ENCODE measurements at places on chromosomes 7 and 10. TPM values are rescaled to one million over a fixed set of nuclear protein-coding genes. Genes with fewer than 3 reads are reported as not detected.

The PANK1 gene
- 7.0 TPM for total RNA-seq

DNA sequence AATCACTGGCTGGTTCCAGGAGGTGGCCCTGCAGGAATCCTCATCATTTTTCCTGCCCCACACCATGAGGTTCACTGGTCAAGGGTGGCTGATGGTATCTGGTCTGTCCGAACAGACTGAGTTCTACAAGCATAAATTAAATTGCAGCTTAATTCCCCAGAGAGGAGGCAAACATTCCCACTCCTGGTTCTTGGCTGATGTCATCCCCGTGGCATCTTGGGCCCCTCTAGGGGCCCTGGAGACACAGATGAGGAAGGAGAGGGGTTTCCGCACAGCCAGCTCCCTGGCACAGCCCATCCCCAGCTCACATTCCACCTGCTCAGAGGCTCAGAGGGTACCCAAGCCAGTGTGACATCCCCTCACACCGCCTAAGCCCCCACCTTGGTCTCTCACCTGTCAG lies 5.3 kb upstream of the KLRG2 start:
- peaks cover 3% of the 10 kb centered on the region for H3K36me3 ChIP-seq
- H3K4me3 ChIP-seq, result no peak overlapping the region
- no peak overlapping the region for H3K27ac ChIP-seq

The SLC26A5 gene
- total RNA-seq, result not detected

- peak overlapping the region; percentile 36 for H3K4me3 ChIP-seq
- peaks cover 25% of the 10 kb centered on the region for H3K27me3 ChIP-seq
- H3K4me1 ChIP-seq, result peaks cover 34% of the 10 kb centered on the region
- no peaks in the 10 kb centered on the region for H3K36me3 ChIP-seq
- no peak overlapping the region for H3K27ac ChIP-seq
- no peak for DNase-seq
These were observed 529 bp downstream of the ZNF853 start for GRCh38 chr7:6615723-6616555.

DNA sequence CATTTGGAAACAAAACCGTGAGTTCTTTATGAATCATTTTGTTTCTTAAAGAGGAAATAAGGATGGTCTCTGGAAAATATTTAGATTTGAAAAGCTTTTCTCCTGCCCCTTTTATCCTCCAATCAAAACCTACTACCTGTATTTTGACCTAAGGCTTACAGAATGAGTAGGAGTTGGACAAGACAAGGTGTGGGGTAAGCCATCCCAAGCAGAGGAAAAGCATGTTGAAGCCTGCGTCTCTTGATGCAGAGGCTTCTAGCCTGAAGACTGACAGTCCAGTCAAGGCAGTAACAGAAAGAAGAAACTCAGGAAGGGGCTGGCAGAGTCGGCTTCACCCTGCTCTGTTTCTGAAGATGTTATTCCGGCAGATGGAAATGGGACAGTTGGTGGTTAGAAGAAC lies 551.1 kb downstream of the SORCS3 start:
- H3K36me3 ChIP-seq, result no peaks in the 10 kb centered on the region
- H3K4me1 ChIP-seq, result no peaks in the 10 kb centered on the region
- H3K27ac ChIP-seq, result no peak overlapping the region
- no peak for DNase-seq
- no peak overlapping the region for H3K4me3 ChIP-seq

The ACSM6 gene
- total RNA-seq, result not detected

GRCh38 chr10:69979174-69979573 lies 73.5 kb upstream of the MACROH2A2 start:
- no peak for DNase-seq
- no peak overlapping the region for H3K4me3 ChIP-seq
- peaks cover 12% of the 10 kb centered on the region for H3K4me1 ChIP-seq
- H3K27me3 ChIP-seq, result peaks cover 25% of the 10 kb centered on the region
- no peak overlapping the region for H3K27ac ChIP-seq

DNA sequence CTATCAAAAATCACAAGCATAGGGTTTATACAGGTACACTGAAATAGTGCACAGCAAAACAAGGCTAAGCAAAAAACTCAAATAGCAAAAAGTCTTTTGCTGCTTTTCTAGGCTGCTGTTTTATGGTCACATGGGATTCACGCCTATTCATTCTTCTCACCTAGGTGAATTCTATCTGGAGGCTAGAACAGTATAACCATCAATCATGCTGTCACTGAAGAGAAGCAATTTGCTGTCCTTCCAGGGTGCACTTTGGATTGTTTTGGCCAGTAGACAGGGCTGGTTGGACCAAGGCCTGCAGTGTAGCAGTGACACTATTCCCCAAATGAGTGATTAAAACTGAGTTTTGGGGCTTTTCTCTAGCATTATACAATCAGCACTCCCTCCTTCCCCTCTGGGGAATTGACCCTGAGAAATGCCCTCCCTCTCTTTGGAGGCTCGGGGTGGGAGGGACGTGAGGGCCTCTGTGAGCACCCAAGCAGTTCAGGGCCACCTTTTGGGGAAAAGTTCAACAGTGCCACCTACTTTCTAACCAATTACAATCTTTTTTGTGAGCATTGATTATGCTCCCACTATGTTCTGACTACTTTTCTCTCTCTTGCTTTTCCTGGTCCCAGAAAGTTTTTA lies 16.2 kb upstream of the SND1 start:
- H3K36me3 ChIP-seq, result no peaks in the 10 kb centered on the region
- H3K27me3 ChIP-seq, result peaks cover 20% of the 10 kb centered on the region
- H3K4me3 ChIP-seq, result no peak overlapping the region
- H3K4me1 ChIP-seq, result no peaks in the 10 kb centered on the region
